ENCODE measurements at places on chromosomes 6 and 20.
A peak's percentile ranks its signal among the peaks of the same experiment; 100 is the strongest.

DNA sequence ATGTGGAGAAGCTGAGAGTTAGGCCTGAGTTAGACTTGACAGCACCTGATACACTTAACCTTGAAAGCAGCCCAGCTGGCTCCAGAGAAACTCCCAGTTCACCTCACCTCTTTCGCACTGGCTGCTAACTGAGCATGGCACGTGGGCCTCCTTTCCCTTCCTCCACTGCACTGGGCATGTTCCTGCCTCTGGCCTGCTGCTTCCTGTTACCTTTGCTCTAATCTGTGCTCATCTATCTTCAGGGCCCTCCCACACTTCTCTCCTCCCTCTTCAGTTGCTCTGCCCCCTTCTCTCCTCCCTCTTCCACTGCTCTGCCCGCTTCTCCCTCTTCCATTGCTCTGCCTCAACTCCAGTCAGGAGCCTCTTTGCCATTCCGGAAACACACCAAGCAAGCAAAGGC is 13.7 kb upstream of the UBE2V1 start:
- no peak for DNase-seq

- no peak for DNase-seq
These were observed 284.0 kb upstream of the RUNX2 start for GRCh38 chr6:45044086-45044485.

- peak; percentile 29 for DNase-seq
These were observed 79.8 kb upstream of the CHD6 start for GRCh38 chr20:41697861-41698559.

DNA sequence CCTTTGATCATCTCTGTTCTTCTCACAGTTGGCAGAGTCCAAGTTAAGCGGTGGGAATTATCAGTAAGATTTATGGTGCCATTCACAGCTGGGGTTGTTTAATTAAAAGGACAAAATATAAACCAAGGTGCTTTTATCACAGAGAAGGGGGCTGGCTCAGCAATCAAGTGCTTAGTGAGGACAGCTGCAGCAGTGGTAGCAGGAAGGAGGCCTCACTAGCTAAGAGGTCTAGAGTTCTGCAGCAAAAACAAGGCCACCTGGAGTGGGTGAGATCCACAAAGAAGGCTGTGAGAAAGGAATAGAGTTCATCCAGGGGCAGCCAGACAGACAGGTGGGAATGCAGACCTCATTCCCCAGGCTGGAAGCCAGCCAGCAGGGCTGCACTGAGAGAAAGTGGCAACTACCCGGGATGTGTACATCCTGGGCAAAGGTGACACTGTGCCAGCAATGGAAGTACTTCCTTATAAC is 37.1 kb downstream of the PIGU start:
- DNase-seq = peak; percentile 74

- no peak for DNase-seq
These were observed 113.1 kb downstream of the FOXC1 start for GRCh38 chr6:1722801-1723200.

GRCh38 chr6:158843751-158844683 is 24.8 kb upstream of the EZR start:
- DNase-seq = no peak

- DNase-seq = no peak
These were observed 106.7 kb upstream of the SAMD5 start for GRCh38 chr6:147401779-147402178.

GRCh38 chr6:161031721-161032495 is 40.3 kb downstream of the MAP3K4 start:
- no peak for DNase-seq

GRCh38 chr6:142271476-142271875 is 30.3 kb upstream of the ADGRG6 start:
- no peak for DNase-seq

GRCh38 chr6:17877196-17877894 is 110.1 kb downstream of the KIF13A start:
- DNase-seq = no peak

DNA sequence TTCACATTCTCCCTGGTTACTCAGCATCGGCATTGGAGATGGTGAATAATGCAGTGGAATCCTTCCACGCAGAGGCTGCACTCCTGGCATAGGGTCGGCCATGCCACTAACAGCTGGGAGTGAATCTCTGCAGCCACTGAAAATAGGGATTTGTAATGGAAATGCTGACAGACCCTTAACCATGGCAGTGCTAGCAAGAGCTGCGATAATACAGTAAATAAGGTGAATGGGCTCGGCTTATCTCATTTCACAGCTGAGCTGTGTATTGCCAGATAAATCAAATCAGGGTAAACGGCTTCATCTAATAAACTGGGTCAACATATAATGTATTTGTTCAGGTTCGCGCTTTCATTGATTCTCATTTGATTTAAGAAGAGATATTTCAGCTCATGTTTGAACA is 156.8 kb downstream of the SLC35B3 start:
- no peak for DNase-seq

- DNase-seq = no peak
These were observed 599.6 kb downstream of the EPM2A start for GRCh38 chr6:145135702-145136101.

DNA sequence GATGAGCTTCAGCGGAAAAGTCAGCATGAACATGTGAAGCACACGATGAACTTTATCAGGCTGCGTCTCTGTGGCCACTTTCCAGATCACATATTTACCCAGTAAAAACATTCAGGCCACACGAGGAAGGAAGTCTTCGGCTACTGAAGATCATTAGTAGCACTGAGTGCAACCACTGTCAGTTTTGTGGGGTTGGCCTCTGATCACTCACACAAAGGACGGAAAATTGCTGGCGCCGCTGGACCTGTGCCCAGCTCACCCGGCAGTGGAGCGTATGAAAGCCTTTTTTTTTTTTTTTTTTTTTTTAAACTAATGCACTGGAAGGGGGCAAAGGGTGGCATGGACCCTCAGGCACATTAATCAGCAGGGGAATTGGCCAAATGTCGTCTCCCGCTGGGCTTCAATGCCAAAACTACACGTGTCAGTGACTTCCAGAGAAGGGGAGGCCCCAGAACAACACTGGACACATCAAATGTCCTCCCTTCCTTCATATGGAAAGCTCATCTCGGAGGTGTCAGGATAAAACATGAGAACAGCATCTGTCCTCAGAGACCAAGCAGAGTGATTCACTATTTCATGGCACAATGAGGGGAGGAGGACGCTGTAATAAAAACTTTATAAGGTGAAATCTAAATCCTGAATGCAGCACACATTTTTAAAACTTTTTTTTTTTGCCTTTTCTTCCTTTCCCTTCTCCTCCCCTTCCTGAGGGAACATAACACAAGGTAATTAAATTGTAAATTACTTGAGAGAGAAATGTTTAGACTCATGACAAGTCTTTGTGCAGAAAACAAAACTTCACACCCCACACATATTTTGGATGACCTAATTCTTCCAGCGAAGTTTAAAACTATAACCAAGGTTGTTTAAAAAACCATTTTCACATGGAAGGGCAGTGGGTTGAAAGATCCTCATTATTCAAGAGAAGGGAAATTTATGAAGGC is 223.4 kb downstream of the FOXC1 start:
- peak; percentile 23 for DNase-seq

- DNase-seq = no peak
These were observed 25.8 kb downstream of the MAP7 start for GRCh38 chr6:136524339-136524935.

- DNase-seq = no peak
These were observed 1.3 kb upstream of the PTCRA start for GRCh38 chr6:42914546-42914945.

DNA sequence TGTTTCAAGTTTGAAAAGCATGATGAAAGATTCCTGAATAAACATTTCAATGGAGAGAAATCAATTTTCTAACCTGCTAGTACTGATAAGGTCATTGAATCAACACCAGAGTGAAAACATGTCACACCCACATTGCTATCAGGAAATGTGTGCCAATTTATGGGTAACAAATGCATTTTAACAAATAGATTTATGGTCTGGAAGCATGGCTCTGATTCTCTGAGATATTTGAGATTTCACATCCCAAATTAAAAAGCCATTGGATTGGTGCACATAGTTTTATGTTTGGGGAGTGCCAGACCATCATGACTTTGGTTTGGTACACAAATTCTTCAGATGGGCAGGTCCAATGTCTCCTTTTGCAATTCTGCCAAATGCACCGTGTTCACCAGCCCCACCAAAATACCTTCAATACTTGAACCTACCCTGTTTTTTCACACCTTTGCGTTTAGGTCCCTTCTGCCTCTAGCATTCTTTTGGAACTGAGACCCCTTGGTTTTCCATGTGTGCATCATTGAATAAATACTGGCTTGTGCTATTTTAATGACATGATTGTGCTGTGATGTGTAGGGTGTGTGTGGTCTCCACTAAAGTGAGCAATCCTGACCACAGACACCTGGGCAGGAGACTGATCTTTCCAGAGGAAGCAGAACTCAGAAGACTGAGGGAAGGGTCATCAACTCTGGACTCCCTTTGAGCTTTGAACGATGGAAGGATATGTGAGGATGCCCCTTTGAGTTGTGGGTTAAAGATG is 20.4 kb downstream of the IL20RA start:
- no peak for DNase-seq

DNA sequence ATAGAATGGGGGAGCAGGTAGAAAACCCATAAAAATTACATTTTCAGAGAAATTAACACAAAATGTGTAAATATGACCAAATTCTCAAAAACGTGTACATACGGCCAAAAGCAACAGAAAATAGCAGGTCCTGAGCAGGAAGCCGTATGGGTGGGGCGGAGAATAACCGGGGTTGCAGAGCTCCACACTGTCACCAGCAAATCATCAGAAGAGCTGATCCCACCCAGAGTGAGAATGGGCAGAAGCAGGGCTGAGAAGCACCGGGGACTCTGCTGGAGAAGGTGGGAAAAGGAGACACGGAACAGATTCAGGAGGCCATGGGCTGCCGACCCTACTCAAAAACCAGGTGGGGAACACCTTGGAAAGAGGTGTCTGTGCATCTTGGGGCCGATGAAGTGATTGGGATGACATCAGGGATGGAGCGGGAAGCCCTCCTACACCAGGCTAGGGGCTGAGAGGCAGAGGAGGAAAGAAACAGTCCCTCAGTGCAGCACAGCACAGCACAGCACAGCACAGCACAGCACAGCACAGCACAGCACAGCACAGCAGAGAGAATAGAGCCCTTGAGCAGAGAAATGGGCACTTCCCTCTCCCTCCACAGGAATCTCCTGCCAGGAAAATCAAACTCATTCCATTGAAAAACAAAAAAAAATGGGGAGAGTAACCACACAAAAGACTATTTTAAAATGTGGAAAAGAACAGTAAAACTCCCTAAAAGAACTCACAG is 22.3 kb downstream of the STX7 start:
- DNase-seq = no peak

DNA sequence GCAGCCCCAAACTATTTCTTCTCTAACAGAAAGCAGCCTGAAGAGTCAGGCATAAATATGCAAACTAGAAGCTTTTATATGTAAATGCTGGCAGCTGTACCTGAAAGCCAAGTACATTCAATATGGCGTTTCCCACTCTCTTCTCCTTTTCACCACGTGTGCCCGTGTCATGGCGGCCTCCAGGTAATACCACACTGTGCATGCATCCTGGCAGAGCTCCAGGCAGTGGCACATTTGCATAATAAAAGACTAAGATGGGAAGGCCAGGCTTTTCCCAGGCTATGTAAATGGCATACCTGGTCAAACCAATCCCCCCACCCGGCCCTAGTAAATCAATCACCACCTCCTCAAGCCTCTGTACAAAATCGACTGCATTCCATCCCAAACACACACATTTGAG is 120.6 kb downstream of the MMUT start:
- DNase-seq = no peak

GRCh38 chr6:106746652-106747051 is 117.3 kb downstream of the QRSL1 start:
- no peak for DNase-seq

- no peak for DNase-seq
These were observed 45.6 kb downstream of the CENPW start for GRCh38 chr6:126385536-126385935.

- no peak for DNase-seq
These were observed 62.3 kb downstream of the SNX9 start for GRCh38 chr6:157885211-157885788.

GRCh38 chr6:113733381-113733780 is 123.8 kb upstream of the MARCKS start:
- no peak for DNase-seq

DNA sequence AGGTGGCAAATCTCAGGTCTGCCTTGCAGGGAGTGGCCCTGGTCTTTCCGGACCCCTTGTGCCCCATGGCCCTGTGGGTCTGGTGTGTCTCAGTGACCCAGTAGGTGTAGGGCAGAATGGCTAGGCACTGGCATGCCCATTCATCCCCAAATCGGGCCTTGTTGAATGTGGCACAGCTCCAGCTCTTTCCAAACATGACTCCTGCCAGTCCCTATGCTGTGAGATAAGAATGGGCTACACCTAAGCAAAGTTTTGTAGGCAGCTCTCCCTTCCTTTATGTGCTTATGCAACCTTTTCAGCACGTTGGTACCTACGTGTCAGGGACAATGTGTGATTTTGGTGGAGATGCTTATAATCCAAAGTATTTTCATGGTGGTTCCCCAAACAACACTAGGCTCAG is 33.9 kb downstream of the FOXO3 start:
- DNase-seq = no peak

- DNase-seq = no peak
These were observed 15.9 kb downstream of the OR2A4 start for GRCh38 chr6:131685266-131685780.

- DNase-seq = no peak
These were observed 63.5 kb upstream of the ZMYND8 start for GRCh38 chr20:47419953-47420514.

GRCh38 chr6:26165261-26165790 is 78.1 kb downstream of the HFE start:
- no peak for DNase-seq

DNA sequence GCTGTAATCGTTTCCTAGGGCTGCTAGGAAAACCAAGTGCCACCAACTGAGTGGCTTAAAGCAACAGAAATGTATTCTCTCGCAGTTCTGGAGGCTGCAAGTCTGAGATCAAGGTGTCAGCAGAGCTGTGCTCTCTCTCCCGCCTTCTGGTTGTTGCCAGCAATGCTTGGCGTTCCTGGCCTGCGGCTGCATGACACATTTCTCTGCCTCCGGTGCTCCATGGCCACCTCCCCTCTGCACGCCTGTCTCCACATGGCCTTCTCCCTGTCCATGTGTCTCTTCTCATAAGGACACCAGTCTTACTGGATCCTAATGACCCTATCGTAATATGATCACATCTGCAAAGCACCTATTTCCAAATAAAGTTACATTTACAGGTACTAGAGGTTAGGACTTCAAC is 91.7 kb upstream of the AKAP12 start:
- no peak for DNase-seq

DNA sequence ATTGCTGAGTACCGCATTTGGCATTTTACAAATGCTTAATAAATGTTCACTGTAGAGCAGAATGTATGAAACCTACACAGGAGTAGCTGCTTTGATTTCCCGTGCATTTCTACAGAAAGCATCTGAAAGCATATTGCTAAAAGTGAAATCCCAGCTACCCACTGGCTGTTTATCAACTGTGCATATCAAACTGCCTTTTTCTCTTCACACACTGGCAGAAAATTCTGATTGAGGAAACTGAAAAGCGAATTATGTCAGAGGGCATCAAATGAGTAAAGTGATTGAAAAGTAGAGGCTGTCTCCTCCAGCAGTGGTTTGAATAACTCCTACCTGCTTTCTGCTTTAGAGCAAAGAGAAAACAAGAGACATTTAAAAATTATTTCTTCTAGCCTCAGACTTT is 28.0 kb downstream of the STX11 start:
- DNase-seq = no peak

Measured in NCI-H1092 (cell line).